ENCODE measurements at places on chromosomes 1 and 21.

- no peak for DNase-seq
These were observed 778 bp upstream of the MIXL1 start for GRCh38 chr1:226222686-226223085.

DNA sequence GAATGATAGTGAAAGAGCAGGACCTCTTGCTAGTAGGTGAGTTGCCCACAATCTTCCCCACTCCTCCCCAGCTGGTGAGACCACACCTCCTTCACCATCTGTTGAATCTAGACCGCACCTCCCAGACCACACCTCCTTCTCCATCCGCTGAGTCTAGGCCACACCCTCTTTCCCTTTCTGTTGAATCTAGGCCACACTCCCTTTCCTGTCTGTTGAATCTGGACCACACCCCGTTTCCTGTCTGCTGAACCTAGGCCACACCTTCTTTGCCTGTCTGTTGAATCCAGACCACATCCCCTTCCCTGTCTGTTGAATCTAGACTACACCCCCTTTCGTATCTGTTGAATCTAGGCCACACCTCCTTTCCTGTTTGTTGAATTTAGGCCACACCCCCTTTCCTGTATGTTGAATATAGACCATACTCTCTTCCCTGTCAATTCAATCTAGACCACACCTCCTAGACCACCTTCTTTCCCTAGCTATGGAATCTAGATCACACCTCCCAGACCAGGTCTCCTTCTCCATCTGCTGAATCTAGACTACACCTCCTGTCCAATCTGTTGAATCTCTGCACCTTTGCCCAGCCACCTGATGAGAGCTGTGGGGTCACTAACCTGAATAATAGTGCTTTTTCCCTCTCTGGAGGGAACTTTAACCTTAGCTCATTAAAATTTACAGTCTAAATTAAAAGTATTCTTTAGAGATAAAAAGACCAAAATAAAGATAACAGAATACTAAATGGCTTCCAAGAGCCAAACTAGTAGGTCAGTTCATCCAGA lies 116.3 kb downstream of the DAB1 start:
- DNase-seq = no peak

DNA sequence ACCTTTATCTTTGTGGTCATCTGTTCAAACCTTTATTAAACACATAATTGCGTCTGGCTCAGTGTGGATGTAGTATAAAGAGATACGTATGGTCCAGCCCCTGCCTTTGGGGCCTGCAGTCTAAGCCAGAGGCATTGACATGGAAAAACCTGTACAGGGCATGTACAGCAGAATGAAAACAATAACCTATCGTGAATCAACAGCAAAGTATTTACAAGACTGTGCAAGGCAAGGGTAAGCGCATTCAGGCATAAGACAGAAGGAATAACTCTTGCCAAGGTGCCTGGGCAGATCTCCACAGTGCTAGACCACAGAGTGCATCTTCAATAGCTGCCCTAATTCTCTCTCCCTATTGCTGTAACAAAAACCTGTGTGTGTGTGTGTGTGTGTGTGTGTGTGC lies 35.5 kb downstream of the KIRREL1 start:
- DNase-seq = no peak

DNA sequence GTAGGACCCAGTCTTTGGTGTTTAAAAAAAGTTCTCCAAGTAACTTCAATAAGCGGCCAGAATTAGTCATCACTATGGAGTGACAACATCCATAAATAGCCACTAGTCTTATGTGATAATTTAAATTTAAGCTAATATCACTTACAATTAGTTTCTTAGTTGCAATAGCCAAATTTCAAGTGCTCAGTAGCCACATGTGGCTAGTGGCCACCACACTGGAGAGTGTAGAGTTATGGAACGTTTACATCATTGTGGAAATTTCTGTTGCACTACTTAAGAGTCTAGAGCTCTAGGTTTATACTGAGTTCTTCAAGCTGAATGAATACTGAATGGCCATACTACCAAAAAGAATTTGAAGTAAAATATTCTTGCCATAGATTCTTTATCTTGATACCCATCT lies 121.1 kb downstream of the RUNX1 start:
- DNase-seq = no peak

DNA sequence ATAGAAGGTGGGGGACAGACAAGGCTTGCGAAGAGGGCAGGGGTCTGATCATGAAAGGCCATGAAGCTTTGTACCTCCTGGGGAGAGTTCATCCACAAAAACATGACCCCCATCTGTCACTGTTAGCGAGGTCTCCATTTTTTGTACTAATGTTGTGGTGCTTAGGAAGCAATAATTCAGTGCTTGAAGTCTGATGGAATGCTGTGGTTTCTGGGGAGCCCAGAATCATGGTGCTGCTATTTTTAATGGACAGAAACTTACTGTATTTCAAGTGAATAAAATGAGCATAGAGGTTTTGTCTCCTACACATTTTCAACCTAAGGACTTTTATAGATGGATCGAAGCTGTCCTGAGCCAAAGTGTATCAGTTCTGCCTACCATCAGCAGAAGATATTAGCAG lies 28.2 kb upstream of the RGL1 start:
- DNase-seq = no peak

DNA sequence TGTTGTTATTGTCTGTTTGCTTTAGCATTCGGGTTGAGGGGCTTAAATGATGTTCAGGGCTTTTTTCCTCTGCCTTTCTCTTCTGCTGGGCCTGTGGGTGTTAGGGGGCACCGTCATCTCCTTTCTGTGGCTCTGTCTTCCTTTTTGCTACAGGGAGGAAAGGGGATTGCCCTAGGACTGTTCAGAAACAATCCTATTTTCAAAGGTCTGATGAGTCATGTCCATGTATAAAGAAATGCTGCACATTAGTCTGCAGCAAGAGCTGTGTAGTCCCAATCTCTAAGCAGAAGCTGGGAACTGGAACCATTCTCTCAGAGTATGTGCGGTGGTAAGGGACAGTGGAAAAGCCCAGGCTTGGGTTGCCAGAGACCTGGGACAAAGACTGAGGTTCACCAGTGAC lies 462.3 kb downstream of the OMA1 start:
- no peak for DNase-seq

GRCh38 chr1:116409751-116410191 lies 36.7 kb downstream of the ATP1A1 start:
- DNase-seq = no peak

DNA sequence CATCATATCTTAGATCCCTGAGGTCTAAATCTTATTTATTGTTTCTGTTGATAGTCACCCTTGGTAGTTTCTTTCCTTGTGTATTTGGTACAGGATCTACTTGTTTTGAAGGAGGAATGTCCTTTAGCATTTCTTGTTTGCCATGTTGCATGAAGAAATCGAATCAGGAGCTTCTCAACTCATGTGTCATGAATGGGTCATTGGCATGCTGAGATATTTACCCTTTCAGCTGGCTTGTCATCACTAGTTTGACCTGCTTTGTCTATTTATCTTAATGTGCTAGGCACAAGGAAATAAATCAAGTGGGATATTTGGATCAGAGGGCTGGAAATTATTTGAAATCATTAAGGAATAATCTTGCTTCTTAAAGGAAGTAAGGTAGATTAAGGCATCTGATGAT lies 23.8 kb downstream of the THEM4 start:
- no peak for DNase-seq

DNA sequence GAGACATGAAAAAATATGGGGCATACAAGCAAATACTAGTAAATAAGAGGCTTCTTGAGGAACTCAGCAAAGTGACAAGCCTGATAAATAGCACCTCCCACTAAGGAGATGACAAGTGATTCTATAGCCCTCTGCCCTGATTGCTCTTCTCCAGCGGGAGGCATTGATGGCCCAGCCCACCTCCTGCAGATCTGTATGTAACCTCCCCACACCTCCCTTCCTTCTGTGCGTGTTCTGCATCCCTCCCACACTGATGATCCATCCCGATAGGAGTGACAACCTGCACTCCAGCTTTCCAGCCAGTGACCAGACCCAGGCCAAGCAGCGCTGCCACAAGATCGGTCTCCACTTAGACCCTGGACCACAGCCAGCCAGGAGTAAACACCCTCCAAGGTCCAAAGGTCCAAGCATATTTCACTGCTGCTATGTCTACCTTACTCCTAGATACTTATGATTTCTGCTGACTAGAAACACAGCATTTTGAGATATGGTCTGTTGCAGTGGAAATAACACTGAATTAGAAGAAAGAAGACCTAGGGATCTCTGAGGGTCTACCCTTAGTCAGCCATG lies 176.1 kb downstream of the BRINP2 start:
- no peak for DNase-seq

DNA sequence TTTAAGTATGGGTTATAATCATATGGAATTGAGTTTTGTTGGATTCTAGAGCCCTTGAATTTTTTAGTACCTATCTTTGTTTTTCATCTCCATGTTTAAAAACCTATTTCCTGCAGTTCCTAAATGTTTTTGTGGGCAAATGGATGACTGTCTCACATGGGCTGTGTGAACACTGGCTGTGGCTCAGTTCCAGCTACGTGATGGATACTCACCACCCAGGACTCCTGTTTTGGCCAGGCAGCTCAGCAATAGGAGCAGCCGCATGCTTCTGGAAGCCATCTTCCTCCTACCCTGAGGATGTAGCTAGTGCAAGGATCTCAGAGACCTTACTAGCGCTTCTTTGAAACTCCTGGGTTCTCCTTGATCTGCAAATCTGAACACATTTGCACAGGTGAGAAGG lies 2.8 kb downstream of the REG4 start:
- no peak for DNase-seq

DNA sequence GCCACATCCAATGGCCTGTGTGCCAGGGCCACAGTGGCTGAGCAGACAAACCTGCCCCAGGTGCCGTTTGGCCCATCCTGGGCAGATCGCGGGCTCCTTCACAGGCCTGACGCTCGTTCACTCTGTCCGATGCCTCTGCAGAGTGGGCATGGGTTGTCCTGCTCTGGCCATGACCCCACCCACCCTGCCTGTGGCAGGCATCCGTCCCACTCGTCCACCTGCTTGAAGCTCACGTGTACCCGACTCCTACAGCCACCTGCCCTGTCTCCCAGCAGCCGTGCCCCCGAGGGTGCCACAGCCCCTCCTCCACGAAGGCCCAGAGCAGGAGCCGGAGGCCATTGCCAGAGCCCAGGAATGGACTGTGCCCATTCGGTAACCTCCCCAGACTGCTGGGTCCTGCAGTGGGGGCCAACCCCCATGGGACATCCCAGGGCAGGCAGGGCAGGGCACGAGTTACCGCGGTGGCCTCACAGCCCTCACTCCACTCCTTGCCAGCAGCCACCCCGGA lies 41.9 kb downstream of the TRIM11 start:
- no peak for DNase-seq

DNA sequence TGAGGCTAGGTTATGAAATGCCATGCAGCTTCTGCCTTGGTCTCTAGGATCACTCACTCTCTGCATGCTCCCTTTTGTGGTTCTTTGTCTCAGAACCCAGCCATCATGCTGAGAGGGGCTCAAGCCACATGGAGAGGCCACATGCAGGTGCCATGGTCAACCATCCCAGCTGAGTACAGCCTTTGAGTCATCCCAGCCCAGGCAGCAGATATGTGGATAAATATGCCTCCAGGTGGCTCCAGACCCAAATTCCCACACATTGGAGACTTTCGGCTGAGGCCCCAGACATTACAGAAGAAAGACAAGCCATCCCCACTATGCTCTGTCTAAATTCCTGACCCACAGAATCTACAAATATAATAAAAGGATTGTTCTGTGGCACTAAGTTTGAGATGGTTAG lies 102.0 kb downstream of the LHX9 start:
- DNase-seq = no peak

DNA sequence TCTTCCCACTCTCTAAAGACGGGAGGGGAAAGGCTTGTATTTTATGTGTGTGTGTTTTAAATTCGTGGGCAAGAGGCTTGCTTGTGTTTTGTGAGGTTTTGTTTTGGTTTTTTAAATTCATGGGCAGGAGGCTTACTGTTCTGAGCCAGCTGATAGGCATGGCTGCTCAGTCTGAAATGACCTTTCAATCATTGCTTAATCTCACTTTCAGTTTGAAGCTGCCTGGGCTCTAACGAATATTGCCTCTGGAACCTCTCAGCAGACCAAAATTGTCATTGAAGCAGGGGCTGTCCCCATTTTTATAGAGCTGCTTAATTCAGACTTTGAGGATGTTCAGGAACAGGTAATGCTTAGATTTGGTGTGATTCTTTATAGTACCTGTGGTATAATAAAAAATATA lies 20.3 kb upstream of the TXLNA start:
- no peak for DNase-seq

DNA sequence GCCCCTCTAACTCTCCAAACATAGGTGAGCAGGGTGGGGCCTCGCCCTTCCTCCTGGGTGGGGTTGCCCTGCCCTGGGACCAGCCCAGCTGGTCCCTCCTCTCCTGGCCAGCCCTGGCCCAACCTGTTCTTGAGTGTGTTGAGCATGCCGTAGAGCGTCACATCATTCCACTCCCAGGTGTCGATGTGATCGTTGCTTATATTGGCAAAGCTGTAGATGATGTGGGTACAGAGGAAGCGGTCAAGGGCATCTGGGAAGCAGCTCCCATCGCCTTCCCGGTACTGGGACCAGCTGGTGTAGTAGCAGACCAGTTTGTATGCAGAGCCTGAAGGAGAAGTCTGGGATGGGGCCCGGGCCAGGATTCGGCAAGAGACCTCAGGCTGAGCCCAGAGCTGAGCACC lies 1.4 kb downstream of the CHI3L1 start:
- no peak for DNase-seq

- no peak for DNase-seq
These were observed 7.0 kb upstream of the SMCP start for GRCh38 chr1:152870831-152871730.

DNA sequence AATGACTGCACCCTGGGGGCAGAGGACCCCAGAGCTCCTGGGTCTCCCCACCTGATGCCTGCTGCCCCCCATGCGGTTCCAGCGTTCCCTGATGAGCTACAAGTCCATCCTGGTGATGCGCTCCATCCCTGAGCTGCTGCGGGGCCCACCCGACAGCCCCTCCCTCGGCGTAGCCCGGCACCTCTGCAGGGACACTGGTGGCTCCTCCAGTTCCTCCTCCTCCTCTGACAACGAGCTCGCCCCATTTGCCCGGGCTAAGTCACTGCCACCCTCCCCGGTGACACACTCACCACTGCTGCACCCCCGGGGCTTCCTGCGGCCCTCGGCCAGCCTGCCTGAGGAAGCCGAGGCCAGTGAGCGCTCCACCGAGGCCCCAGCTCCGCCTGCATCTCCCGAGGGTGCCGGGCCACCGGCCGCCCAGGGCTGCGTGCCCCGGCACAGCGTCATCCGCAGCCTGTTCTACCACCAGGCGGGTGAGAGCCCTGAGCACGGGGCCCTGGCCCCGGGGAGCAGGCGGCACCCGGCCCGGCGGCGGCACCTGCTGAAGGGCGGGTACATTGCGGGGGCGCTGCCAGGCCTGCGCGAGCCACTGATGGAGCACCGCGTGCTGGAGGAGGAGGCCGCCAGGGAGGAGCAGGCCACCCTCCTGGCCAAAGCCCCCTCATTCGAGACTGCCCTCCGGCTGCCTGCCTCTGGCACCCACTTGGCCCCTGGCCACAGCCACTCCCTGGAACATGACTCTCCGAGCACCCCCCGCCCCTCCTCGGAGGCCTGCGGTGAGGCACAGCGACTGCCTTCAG lies 35.5 kb downstream of the TRIM11 start:
- no peak for DNase-seq

DNA sequence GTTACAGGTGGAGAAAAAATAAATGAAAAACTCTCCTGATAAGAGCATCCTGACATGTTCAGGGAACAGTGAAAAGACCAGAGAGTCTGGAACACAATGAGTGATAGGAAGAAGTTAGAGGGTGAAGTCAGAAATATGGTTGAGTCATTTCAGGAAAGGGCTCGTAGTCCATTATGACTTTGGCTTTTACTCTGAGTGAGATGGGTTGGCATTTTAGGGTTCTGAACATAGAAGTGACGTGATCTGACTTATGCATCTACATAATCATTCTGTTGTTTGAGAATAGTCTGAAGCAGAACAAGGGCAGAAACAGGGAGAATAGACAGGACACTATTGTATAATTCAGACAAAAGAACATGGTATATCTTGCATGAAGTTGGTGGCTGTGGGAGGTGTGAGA lies 5.8 kb downstream of the HMCN1 start:
- DNase-seq = no peak

Measured in D341Med (cell line).